ENCODE measurements at places on chromosomes 5 and 9.

DNA sequence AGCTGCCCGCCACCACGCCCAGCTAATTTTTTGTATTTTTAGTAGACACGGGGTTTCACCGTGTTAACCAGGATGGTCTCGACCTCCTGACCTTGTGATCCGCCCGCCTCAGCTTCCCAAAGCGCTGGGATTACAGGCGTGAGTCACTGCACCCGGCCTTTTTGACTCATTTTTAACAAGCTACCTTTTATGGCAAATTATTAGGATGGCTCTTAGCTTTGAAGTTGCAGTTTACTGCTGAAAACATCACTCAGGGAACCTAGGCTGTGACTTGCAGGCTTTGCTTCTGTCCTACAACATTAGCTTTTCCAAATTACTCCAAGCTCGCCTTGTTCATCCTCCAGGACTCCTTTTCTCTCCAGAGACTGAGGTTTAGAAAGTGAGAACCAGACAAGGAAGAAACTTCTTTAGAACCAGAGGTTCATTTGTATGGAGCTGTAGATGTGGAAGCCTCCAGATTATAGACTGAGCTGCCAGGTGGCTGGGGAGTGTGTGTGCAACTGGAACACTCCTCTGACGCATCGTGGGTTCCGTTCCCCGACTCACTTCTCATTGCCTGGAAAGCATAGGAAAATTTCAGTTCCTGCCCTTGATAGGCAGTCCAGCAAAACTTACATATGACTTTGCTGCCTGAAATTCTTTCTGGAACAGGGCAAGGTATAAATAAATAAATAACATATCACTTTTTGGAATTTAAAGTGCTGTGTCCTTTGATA is 23.8 kb upstream of the SPTAN1 start:
- DNase-seq: no peak

DNA sequence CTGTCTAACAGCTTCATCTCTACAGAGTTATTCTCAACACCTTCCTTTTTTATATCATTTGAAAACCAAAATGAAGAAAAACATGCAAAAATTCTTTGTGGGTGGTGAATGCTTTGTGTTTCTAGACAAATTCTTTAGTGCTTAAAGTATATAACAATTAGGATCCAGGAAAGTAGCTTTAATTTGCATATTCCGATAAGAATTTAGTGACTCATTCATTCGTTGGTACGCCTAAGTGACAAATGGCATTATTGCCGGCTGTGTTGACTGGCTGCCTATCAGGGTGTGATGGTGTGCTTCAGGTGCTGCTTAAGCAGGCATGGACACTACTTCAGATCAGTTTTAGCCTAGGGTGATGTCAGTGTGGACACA is 35.2 kb downstream of the LMNB1 start:
- DNase-seq: no peak

DNA sequence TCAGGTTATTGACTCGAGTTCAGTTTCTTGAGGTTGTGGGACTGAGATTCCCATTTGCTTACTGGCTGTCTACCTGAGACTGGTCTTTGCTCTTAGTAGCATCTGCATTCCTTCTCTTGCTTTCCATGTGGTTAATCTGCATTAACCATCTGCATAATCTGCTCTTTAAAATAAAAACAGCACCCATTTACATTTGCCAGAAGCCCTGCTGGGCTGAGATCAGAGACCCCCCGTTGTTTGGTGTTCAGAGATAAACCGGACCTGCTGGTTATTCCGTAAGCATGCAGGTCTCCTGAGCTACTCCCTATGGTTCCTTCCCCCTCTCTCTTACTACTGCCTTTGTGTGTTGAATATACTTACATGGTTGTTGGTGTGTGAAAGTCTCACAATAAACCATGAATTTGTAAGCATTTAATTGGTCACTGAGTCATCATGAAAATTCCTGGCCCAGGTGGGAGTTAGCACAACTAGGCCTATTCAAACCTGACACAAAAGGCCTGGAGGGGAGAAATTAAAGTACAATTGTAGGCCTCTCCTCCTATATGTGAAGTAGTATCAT is 396.7 kb downstream of the MRPS30 start:
- DNase-seq: no peak

- no peak for DNase-seq
These were observed 1052.3 kb downstream of the PTPRD start for GRCh38 chr9:9560382-9561035.

DNA sequence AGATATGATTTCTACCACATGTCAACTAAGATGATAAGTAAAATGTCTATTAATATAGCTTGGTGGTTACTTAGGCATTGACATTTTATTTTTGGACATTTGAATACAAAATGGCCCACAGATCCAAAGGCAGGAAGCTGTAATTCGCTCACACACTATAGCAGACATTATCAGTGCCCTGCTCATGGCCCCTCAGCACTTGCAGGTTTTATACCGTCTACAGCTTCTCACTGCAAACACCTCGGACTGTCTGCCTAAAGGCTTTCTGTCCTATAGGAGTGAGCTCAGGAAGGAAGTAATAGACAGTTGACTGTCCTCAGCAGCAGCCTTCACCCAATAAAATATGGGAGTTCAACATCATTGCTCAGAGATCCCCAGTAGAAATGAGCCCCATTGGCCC is 140.8 kb upstream of the RASA1 start:
- no peak for DNase-seq

GRCh38 chr9:69170231-69170630 is 3.8 kb upstream of the TJP2 start:
- no peak for DNase-seq

GRCh38 chr5:10702040-10702629 is 58.9 kb downstream of the DAP start:
- DNase-seq: no peak

GRCh38 chr5:91742550-91742949 is 359.4 kb upstream of the ARRDC3 start:
- no peak for DNase-seq

- DNase-seq: no peak
These were observed 2062.7 kb upstream of the CDH6 start for GRCh38 chr5:29130786-29131185.

DNA sequence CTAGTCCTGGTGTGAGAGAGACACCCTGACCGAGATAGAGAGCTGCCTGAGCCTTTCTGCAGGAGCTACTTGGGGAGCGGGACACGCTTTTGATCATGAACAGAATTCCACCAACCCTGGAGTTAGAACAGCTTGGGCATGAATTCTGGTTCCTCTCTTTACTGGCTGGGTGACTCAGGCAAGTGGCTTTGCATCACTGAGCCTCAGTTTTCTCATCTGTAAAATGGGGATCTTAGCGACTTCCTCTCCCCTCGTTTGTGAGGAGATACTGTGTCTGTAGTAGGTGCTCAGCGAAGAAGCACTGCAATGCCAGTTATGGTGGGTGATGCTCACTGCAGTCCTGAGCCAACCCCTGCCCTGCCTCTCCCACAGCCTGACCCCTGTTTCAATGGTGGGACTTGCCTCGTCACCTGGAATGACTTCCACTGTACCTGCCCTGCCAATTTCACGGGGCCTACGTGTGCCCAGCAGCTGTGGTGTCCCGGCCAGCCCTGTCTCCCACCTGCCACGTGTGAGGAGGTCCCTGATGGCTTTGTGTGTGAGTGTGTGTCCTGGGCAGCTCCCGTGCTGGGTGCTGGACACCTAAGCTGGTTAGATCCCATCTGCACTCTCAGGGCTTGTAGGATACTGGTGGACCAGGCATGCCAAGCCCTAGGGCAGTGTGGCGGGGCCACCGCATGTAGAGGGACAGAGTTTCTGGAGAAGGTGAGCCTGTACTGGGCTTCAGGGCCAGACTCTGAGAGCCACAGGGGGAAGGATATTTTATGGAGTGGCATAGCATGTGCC is 16.0 kb downstream of the CRB2 start:
- DNase-seq: no peak

DNA sequence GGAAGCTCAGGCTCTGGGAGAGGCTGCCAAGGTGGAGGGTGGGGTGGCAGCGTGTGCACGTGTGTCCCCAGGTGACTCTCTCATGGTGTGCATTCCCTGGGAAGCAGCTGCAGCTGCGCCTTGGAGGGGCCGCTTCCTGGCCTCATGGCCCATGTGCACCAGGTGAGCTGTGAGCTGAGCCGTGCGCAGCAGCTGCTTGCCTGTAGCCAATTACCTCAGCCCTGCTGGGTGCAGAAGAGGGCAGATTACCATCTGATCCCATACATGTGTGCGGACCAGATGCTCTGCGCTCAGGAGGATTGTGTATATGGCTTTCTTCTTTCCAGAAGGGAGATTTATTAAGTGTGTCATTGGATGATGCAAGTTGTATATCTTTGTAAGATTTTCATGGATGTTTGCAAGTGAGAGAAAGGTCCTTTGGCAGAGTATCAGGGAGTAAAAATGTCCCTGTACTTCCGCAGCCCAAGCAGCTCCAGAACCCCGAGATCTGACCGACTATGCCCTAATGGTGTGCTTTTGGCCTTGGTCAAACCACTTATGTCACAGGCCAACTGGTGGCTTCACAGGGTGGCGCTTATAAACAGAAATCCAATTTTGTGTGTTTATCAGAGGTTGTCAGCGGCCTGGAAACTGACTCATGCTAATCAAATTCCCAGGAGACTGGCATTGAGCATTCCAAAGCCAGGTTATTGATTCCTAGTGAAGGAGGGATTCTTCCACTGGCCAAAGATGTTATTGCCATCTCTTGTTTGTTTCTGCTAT is 229.3 kb downstream of the GOLPH3 start:
- no peak for DNase-seq

- no peak for DNase-seq
These were observed 134.7 kb upstream of the ZNF608 start for GRCh38 chr5:124880903-124881697.

DNA sequence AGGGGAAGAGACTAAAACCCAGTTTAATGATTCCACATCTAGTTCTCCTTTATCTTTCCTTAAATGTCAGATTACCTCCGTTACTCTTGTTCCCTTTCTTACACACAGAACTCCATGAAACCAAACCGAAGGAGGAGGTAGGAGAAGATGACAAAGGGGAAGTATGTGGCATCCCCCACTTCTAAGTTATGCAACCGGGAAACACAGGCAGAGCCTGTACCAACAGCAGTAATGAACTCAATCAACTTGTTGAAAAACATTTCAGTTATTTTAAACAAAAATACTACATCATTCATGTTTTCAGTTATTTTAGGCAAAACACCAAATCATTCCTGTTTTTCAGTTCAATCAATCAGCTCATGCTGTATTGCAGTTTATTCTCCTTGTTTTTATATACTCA is 101.8 kb downstream of the PCSK1 start:
- no peak for DNase-seq

- no peak for DNase-seq
These were observed 176.0 kb downstream of the ZNF608 start for GRCh38 chr5:124570285-124571035.

DNA sequence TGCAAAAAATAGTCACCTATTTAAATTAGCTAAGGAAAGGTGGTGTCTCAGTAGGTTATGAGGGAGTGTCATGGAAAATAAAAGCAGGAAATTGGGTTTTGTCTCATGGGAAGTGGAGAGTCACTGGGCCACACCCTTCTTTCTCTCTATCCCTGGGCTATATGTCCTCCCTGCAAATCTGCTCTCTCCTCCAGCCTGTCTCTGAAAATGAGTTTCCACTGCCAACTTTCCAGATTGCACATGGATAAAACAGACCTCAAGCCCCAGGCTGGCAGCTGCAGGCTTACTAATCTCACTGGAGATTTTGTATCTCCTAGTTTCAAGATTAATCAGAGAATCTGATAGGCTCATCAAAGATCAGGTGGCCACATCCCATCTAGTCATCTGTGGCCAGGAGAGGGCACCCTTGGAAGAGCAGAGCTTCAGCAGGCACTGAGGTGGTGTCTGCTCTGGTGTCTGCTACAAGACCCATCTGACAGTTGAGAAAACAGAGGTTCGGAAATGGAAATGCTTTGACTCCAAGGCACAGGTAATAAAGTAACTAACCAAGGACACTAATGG is 178.9 kb downstream of the MSX2 start:
- DNase-seq: no peak

DNA sequence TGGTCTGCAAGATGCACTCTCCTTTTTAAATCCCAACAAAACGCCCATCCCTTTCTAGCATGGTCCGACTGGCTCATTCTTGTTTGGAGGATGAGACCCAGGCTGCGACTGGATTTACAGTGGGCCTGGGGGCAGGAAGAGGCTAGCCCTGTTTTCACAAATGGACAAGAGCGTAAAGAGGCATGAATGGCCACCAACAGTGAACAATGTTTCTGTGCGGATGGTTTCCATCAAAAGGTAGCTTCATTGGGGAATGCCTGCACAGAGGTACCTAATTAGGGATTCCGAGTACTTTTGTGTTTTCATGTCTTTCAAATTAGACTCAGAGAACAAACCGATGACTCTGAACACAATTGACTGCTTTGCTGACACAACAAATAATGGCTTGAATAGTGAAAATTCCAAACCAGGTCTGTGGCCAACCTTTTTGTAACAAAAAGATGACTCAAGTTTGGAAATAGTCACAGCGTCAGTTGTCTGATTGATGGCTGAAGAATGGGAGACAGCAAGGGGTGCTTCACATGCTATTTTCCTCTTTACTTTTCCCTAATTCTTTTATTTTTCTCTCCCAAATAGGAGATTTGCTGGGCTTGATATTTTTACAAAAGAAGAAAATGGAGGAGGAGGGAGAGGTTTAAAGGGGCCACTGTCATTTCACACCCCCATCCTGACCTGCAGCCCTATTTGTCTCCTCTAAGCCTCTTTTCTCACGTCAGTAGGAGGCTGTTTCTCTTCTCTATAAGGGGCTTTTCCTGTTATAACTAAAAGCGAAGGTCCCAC is 208.1 kb upstream of the S1PR3 start:
- no peak for DNase-seq

- DNase-seq: no peak
These were observed 95.3 kb downstream of the PRRT1B start for GRCh38 chr9:131640438-131641137.

GRCh38 chr5:1736889-1737711 is 62.5 kb downstream of the MRPL36 start:
- DNase-seq: no peak

DNA sequence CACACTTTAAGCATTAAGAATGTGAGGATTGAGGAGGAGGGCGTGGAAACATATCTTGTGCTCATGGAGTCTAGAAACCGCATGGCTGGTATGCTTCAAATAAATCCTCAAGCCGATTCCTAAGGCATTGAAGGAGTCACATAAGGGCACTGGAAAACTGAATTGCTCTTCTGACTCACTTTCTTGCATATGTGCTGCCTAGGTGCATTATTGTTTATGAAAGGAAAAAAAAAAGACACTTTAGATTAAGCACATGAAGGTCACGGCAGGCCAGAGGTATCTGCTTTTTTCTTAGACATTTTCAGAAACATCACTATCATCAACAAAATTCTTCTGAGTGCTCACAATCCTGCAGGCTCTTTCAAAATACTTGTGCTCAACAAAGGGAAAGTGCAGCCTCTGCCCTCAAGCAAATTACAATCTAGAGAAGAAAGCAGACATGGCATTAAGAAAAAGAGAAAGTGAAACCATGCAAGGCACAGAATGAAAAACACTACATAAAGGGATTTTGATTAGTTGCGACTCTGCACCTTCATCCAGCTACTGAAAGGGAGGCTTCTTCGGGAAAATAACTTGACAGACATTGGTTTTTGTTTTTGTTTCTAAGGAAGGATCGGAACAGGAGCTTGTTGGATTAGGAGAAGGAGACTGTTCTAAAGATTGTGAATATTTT is 2117.6 kb downstream of the MAT2B start:
- DNase-seq: no peak

- no peak for DNase-seq
These were observed 59.8 kb upstream of the COX7C start for GRCh38 chr5:86557920-86558319.

- DNase-seq: no peak
These were observed 211.7 kb downstream of the DENND1A start for GRCh38 chr9:123718188-123718587.

Data from hypothalamus (tissue), 51 donors.